ENCODE measurements at places on chromosomes 5 and 9.
A peak's percentile ranks its signal among the peaks of the same experiment; 100 is the strongest.

DNA sequence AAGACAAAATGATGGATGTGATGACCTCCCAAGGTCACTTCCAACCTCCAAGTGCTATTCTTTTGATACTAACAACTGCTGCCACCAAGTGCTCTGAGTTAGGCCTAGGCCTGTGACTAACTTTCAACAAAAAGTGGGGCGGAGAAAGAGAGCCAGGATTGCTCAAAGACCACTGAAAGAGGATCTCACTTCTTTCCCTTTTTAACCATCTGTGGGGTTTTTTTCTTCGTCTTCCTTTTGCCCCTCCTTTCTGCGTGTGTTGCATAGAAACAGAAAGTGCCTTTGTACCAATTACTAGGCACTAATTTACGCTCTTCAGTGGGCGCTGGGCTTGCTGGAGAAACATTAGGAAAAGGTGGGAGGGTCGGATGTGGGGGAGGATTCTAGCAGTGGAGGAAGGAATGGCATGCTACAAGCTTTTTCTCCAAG lies 8.0 kb downstream of the KLF9 start:
- no peak for DNase-seq

DNA sequence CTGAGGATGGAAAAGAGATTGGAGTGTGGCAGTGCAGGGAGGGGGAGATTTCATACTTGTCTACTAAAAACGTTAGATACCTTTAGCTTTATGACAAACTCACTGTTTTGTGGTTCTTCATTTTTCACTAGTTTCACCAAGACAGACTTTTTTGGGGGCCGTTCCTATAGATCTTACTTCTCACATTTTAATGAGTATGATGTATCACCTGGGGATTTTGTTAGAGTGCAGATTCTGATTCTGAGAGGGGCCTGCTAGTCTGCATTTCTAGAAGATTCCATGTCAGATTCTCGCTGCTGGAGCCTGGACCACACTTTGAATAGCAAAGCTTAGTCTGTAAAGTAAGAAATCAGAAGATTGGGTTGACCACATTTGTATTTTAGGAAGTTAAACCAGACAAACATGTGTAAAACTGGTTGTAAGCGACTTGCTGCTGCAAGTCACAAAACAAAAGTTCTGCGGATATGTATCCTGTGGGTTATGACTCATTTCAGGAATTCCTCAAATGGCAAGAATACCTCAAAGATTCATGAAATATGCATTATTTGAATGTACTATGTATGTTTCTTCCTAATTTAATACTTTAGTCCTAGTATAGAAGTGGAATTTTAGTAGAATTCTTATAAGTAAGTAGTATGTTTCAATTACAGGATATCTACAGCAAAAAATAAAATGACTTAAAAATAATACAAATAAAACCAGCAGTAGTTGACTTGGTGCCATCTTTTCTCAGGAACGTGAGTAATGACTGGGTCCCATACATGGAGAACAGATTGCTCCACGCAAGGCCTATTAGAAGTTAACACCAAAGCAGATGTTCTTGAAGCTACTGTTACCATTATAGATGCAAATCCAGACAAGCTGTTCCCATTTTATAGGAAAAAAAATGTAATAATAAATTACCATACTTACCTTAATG lies 27.8 kb downstream of the NFIL3 start:
- peak; percentile 32 for DNase-seq

DNA sequence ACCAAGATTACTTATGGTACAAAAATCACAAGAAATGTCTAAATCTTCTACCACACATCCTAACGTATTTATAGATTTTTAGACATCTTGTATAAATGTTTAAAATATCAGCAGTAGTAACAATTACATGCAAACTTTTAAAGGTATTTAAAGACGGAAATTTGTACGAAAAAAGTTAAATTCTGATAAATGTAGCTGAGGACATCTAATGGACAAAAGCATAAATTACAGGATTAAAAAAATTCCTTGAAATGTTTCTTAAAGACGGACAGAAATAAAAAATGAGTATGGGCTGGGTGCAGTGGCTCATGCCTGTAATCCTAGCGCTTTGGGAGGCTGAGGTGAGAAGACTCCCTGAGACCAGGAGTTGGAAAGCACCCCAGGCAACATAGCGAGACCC lies 15.8 kb downstream of the ERCC8 start:
- no peak for DNase-seq

DNA sequence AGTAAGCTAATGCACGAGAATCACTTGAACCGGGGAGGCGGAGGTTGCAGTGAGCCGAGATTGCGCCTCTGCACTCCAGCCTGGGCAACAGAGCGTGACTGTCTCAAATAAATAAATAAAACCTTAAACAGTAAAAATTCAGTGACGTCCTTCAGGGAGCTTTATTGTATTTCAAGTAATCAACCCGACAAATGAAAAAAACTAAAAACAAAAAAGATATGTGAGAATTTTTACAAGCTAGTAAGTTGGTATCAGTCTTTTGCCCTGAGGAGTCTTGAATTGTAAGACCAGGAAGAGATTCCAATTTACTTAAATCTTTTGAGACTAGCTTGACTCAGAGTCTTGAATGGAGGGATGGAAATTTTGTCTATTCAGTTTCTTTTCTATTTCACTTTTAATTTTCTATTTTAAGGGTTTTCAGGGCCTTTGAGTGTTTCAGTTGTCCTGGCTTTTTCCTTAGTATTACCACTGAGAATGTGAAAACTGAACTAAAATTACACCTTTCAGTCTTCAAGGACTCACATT lies 126.0 kb upstream of the DHFR start:
- no peak for DNase-seq

DNA sequence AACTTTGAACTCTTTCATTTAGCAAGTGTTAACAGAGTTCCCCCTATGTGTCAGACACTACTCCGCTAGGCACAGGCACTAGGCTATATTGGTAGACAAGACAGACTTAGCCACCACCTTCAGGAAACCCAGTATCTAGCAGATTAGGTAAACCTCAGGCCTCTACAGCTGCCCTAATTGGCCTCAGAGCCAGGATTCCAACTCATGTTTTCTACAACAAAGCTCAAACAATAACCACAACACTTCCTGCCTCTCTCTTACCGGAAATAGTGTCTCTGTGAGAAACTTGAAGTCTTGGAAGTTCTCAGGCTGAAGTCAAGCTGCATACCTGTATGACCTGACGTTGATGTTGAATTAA lies 116.6 kb upstream of the SLC44A1 start:
- DNase-seq, result peak; percentile 84

GRCh38 chr9:73143711-73144328 lies 7.8 kb upstream of the ANXA1 start:
- no peak for DNase-seq

- no peak for DNase-seq
These were observed 1653.4 kb downstream of the EFNA5 start for GRCh38 chr5:106017243-106017857.

DNA sequence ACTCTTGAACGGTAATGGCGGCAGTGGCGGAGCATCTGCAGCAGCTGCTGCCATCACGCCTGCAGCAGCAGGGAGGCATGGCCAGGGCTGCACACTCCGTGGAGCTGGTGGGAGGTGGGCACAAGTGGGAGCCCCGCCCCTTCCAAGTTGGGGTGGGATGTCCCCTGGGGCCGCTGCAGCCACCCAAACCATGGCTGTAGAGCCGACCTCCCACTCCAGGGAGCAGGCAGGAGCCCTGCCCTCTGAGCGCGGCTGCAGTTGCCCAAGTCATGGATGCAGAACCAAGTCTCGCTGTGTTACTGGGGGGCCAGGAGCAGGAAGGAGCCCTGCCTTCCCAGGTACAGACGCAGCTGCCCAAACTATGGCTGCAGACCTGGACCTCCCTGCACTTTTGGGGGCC lies 215.3 kb upstream of the VLDLR start:
- DNase-seq, result no peak

- DNase-seq, result no peak
These were observed 42.9 kb downstream of the ZCCHC7 start for GRCh38 chr9:37163299-37163698.

DNA sequence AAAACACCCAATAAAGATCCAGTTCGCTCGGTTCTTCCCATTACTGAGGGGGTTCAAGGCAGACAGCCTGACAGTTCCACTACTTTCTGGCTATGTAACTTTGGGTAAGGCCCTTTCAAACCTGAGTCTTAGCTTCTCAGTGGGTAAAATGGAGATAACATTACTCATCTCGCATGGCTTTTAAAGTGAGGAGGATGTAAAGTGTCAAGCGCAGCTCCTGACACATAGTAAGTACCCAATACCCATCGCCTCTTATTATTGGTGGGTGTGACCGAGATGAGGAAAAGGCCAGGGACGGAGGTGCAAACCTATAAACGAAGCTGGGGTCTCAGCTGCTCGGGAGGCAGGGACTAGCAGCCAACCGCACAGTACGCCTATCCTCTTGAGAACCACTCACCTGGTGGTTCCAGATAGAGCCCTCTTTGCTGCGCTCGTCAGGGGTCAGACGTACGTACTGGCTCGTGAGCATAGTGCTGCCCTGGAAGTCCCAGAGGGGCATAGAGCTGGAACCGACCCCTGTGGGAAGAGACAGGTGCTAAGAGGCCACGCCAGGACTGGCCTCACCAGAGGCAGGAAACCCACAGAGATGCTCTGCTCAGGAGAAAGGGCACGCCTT lies 584 bp downstream of the LMAN2 start:
- DNase-seq, result no peak

- DNase-seq, result no peak
These were observed 672.8 kb downstream of the ACTL7B start for GRCh38 chr9:108182950-108183381.

DNA sequence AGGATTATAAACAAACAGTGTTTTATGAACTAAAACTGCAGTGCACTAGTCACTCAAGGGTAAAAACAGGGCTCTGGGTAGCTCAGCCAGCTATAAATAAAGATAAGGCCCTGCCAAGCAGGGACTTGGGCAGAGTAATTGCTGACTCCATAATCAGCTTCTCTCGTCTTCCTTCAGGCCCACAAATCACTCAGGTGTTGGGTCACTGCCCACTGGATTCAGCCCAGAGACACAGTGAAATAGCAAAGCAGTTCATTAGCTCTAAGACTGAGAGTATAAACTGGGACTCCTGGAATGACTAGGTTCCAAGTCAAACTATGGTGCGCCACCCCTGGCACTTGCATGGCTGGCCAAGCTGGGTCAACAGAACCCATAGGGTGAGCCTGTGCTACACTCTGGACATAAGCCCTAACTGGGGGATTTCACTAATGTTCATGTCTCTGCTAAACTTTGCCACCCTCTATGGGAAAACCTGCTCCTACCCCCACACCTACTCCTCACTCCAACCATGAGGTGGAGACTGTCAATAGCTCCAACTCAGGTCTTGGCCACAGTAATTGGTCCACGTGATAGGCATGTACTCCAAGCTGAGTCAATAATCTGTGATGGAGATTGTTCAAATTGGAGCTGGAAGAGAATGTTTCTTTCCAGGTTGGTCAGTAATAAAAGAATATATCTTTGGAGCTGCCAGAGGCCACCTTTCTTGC lies 158.5 kb downstream of the SLIT3 start:
- no peak for DNase-seq

Measured in naive thymus-derived CD4-positive, alpha-beta T cell (primary cell).